ENCODE measurements at places on chromosomes 7 and 10. TPM values are rescaled to one million over a fixed set of nuclear protein-coding genes. Genes with fewer than 3 reads are reported as not detected.

The SEMA4G gene
- 7.0 TPM for total RNA-seq

DNA sequence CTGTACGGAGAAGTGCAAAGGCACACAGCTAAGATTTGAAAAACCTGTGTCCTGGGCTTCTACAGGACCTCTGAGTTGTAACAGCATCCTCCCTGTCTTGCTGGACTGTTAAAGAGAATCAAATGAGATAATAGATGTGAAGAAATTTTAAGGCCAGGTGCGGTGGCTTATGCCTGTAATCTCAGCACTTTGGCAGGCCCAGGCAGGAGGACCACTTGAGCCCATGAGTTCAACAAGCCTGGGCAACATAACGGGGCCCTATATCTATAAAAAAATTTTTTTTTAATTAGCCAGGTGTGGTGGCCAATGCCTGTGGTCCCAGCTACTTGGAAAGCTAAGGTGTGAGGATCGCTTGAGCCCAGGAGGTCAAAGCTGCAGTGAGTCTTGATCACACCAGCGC lies 2.9 kb upstream of the ARHGAP21 start:
- DNase-seq, result no peak

DNA sequence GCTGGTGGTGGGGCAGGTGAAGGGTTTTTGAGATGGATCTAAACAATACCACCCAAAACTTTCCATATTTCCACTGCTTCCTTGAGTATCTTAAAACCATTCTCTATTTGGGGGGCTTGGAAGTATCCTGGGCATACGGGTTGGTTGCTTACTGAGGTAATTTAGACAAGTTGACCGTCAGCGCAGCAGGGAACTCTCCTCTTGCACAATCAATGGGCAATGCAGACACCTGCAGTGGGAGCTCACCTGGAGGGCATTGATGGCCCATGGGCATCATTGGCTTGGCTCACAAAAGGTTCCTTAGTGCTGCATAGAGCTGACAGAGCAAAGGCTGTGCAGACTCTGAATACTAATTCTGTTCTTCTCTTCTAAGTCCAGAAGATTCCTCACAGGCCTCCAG lies 101.5 kb downstream of the EPDR1 start:
- no peak for DNase-seq

DNA sequence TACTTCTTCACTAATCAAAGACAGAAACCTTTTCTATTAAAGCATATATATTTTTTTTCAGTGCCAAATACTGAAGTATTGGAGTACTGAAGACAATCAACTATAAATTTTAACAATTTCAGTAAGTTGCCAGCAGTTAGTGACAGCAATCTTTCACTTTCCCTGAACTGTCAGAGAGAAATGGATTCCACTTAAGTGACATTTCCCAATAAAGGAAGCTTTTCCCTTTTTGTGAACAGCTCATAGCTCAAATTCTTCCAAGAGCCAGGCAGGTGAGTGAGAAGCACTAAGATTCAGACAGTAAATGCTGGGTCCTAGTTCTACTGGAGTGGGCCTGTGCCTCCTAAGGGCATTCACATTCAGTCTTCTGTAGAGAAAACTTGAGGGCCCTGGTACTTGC lies 142.0 kb downstream of the SRPK2 start:
- no peak for DNase-seq

GRCh38 chr10:25820472-25820871 lies 113.6 kb upstream of the MYO3A start:
- DNase-seq, result no peak

DNA sequence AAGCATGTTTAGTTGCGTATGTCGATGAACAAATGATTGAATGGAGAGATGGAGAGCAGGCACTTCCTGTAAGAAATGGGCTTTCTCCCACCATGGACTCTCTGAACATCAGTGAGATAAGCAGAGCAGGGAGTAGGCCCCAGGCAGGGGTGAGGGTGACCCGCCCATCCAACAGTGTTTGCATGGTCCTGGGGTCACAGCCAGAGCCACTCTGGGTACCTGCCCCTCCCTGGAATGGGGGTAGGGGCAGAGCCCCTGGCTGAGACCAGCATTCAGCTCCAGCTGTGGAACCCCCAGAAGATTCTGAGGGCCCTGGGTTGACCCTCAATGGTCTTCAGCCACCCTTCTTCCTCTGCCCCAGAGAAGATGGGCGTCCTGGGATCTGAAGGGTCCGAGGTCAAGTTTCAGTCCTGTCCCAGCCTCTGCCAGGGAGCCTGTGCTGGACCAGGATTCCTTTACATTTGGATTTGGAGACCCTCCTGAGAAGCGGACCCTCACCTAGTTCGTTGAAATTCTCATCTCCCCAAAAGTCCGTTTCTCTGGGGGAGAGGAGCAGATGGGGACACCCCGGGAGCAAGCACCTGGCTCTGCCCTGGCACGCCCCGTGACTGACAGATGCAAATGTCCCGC lies 2.4 kb upstream of the FGF8 start:
- DNase-seq, result no peak

DNA sequence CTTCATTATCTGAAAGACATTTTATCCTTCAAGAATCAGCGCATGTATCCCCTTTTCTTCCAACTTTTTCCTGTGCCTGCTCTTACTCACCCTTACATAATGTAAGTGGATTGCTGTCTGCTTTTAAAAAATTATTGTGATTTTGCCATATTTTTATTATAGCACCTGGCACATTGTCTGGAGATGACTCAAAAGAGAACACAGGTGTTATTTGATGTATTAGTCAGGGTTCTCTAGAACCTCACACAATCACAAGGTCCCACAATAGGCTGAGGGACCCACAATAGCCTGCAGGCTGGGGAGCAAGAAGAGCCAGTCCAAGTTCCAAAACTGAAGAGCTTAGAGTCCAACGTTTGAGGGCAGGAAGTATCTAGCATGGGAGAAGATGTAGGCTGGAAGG lies 390.0 kb downstream of the EXOC4 start:
- DNase-seq, result no peak

- DNase-seq, result peak; percentile 35
Observed at GRCh38 chr7:74344132-74344496, 54.9 kb downstream of the CLIP2 start.

The NFE2L3 gene
- total RNA-seq, result 94.1 TPM

The VPS41 gene
- 164 TPM for total RNA-seq

- no peak for DNase-seq
Observed at GRCh38 chr10:28765641-28766040, 88.3 kb downstream of the BAMBI start.

DNA sequence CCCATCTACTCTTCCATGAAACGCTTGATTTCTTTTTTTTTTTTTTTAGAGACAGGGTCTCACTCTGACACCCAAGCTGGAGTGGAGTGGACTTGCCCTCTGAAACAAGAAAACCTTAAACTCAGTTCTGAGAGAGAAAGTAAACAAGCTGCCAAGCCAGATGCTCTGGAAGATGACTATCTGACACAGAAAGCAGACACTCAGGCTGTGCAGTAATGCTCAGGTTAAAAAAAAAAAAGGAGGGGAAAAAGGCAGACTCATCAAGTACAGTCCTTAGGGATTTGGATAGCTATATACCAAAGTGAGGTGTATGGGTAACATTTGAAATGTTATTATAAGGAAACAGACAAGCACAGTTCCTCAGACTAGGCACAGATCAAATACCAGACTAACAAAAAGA lies 80.5 kb downstream of the IDE start:
- no peak for DNase-seq

The AKR1C1 gene
- total RNA-seq, result 5.5 TPM

Measured in renal cortical epithelial cell (primary cell).